ENCODE measurements at places on chromosomes 12 and 14.

DNA sequence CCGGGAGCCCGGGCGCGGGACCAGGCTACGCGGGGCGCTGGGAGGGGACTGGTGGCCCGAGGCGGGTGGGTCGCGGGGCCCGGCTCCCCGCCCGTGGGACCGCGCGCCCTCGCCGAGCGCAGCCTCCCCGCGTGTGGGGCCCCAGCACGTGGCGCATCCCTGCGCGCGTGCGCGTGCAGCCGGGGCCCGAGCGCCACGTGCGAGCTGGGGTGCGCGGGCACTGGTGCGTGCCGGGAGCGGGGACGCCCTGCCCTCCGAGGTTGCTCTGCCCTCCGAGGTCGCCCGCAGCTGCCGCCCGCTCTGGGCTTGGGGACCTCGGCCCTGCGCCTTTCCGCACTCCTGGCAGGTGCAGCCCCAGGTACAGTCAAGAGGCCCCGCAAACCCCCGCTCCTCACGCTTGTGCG is 365 bp upstream of the CCDC88C start:
- peak; percentile 51 for DNase-seq

GRCh38 chr12:8069582-8069981 is 3.4 kb upstream of the C3AR1 start:
- no peak for DNase-seq

DNA sequence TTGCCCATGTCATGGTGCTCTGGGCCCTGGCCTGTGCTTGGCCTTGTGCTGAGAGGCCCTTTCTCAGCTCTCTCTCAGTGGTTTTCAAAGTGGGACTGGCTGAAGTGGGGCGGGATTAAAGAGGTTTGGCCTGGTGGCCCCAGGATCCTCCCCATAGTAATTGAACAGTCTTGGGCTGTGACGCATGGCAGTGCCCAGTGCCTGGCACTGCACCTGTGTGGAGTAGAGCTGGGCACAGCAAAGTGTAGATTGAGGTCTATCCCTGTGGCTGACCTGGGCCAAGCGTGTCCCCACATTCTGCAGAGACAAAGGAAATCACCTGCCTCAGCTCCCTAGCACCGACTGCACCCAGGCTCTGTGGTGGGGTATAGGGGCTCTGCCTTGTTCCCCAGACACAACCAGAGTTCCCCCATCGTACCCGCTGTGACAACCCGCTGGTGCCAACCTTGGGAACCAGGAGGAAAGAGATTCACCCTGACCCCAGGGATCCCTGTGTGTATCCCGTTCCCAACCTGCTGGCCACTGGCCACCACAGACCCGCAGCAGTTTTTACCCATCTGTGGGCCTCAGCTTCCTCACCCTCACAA is 9.9 kb upstream of the CYP46A1 start:
- DNase-seq = no peak

DNA sequence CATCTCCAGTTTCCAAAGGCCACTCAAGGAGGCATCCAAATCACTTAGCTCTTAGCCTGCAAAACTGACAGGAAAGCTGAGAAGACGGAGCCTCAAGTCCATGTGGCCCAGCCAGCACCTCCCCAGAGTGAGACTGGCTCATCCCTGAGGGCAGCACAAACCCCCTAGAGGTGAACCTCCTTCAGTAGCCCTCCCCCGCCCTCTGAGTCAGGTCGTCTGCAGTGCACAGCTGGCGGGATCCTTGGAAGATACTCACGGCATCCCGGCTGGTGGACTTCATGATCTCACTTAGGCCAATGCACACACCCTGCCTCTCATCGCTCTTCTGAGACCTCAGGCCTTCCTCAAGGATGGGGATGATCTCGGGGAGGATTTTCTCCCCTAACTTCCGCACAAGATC is 24.1 kb upstream of the RAB35 start:
- DNase-seq = no peak

GRCh38 chr12:19485240-19485639 is 45.9 kb downstream of the AEBP2 start:
- no peak for DNase-seq

DNA sequence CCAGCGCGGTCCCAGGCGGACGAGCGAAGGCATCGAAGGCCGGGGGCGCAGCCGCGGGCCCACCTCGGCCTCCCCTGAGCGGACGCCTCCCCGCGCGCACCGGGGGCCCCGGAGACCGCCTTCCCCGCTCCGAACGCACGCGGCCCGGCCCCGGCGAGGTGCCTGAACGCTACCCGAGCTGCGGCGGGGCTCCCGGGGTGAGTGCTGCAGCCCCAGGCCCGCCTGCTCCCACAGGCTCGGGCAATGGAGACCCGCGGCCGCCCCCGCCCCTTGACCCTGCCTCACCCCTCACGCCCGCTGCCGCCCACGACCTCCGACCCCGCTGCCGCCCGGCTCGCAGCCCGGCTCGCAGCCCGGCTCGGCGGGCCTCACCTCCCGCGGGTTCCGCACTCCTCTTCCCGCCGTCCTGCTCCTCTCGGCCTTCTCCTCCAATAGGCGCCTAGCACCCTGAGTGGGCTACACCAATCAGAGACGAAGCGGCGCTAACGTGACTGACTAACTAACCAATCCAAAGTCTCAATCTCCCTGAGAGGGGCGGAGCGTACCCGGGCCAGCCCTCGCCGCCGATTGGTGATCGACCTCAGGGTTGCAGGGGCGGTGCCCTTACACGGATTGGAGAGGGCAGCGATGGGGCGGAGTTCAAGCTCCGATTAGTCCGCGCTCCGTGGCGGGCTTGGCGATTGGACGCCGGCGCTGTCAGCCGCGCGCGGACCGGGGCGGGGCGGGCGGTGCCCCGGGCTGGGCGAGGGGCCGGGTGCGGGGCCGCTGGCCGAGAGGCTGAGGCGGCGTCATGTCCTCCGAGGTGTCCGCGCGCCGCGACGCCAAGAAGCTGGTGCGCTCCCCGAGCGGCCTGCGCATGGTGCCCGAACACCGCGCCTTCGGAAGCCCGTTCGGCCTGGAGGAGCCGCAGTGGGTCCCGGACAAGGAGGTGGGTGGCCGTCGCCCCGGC is at the start of the genes XRCC3 and ZFYVE21:
TSS of gene XRCC3 (minus strand) at position 400 of the 949 bp plus-strand sequence. CDS start 4,364 bp downstream, outside the sequence.
TSS of gene ZFYVE21 (plus strand) at position 759 of the 949 bp plus-strand sequence. CDS start at position 791, 32 bp downstream.
- peak; percentile 100 for DNase-seq

- DNase-seq = no peak
These were observed 211.5 kb downstream of the CHST11 start for GRCh38 chr12:104668274-104668718.

GRCh38 chr12:132218915-132219314 is 74.7 kb downstream of the NOC4L start:
- DNase-seq = peak; percentile 61

GRCh38 chr12:94308612-94309011 is 151.1 kb downstream of the CEP83 start:
- DNase-seq = no peak

GRCh38 chr14:50542941-50543418 is 10.6 kb upstream of the MAP4K5 start:
- DNase-seq = peak; percentile 68

- no peak for DNase-seq
These were observed 85.9 kb downstream of the VEZT start for GRCh38 chr12:95303476-95303875.

Measured in activated CD8-positive, alpha-beta T cell treated with anti-CD3 and anti-CD28 coated beads for 36 hours (primary cell).